Activated naive CD8-positive, alpha-beta T cell treated with anti-CD3 and anti-CD28 coated beads, Interleukin-2, amount 10 ng/mL, durations not matched to agents 7 days and 5 days (primary cell): ENCODE measurements at places on chromosomes 11 and 22. TPM values are rescaled to one million over a fixed set of nuclear protein-coding genes. Genes with fewer than 3 reads are reported as not detected.

UCP3 gene
- 4.1 TPM for total RNA-seq

LARGE2 gene
- total RNA-seq = 2.5 TPM

DNA sequence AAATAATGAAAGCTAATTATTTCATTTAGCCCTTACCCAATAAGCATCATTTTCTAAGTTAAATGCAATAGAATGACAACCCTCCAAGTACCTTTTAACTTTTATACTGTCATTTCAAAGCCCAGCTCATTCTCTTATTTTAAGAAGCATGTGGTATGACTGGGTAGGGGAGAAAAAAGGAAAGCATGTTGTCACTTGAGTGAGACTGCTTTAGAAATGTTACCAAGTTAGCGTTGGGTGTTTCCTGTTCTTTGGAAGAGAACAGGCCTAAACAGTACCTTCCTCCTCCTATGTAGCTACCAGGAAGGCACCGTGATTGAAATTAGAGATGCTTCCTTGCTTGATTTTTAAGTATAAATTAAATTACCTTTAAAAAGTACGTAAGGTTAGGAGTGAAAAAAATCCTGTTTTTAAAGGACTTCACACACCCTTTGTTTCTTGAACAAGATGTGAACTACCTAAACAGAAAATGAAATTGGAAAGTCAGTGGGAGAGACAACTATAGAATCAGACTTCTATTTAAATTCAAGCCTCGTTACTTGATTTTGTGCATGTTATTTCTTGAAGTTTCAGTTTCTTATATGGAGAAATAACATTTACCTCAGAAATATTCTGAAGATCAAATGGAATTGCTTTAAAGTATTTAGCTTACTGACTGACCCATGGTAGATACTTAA lies 741 bp upstream of the CNTF start:
- no peak for DNase-seq
- H3K4me1 ChIP-seq = peaks cover 8% of the 10 kb centered on the region
- no peak overlapping the region for H3K27ac ChIP-seq
- H3K36me3 ChIP-seq = peaks cover 49% of the 10 kb centered on the region
- H3K4me3 ChIP-seq = no peak overlapping the region

GRCh38 chr11:94128746-94129511 lies at the start of gene PANX1:
PANX1 (plus strand) TSS chr11:94128841; CDS start chr11:94129313, 472 bp downstream.
- H3K27ac ChIP-seq = peak within 1 kb of the TSS; percentile 88
- peak within 1 kb of the TSS; percentile 88 for H3K4me3 ChIP-seq
- H3K4me1 ChIP-seq = peaks cover 18% of the 10 kb centered on the region
- DNase-seq = peak; percentile 81
- peaks cover 4% of the 10 kb centered on the region for H3K27me3 ChIP-seq

DNA sequence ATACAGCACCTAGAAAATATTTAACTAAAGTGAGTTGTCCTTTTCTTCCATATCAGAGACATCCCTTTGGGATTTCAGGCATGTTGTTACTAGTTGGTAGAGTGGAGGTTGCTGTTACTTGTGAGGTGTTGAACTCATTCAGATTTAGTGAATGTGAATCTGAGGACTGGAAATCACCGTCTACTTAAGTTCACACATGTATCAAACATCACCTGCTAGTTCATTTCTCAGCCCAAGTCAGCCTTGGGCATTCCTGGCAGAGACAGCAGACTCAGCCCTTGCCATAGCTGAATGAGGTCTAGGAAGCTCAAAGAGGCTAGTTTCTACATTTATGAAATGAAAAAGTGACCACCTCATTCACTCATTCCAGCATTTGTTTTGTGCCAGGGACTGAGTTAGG lies 9.7 kb downstream of the KDELR3 start:
- H3K4me3 ChIP-seq = no peak overlapping the region
- H3K36me3 ChIP-seq = peaks cover 15% of the 10 kb centered on the region
- DNase-seq = no peak
- no peak overlapping the region for H3K27ac ChIP-seq
- H3K27me3 ChIP-seq = peaks cover 2% of the 10 kb centered on the region

- H3K27me3 ChIP-seq = no peaks in the 10 kb centered on the region
- DNase-seq = no peak
- peak overlapping the region; percentile 91 for H3K27ac ChIP-seq
- H3K4me3 ChIP-seq = peak overlapping the region; percentile 86
- peaks cover 24% of the 10 kb centered on the region for H3K4me1 ChIP-seq
Observed at GRCh38 chr22:38317995-38318715, 922 bp upstream of the CSNK1E start.
